Tibial nerve (tissue), 4 donors: ENCODE measurements at places on chromosomes 5 and 9.

DNA sequence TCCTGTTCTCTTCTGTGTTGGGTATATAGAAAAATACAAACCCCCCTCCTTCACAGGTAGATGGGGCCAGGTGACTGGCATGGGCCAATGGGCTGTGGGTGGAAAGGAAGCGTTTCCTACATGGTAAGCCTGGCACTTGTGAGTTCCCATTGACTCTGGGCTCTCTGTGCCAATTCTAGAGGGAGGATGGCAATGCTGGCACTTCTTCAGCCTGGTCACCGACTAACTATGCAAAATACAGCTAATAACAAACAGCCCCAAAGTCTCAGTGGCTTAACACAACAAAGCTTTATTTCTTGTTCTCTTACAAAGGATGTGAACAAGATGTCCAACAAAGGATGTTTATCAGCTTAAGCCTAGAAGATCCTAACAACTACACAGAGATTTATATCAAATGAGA, 258.1 kb downstream of the SYK start:
- no peaks in the 10 kb centered on the region for H3K27me3 ChIP-seq
- no peaks in the 10 kb centered on the region for H3K36me3 ChIP-seq
- peaks cover 3% of the 10 kb centered on the region for H3K4me1 ChIP-seq
- DNase-seq = no peak
- no peak overlapping the region for H3K4me3 ChIP-seq

DNA sequence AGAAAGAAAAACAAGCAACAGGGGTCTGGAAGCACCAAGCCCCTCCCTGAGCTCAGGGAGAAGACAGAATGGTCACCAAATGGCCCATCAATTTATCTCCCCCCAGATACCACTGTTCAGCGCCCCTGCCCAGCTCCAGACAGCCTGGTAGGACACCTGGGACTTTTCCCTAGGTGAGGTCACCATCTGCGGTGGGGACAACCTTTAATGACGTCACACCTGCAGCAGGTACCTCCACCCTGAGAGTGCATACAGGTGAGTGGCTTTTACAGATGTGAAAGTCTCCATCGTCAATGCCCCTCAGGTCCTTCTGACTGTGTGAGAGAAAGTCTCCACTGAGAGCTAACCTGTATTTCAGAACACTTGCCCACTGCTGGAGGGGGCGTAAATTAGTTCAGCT, 34.3 kb upstream of the LAMC3 start:
- H3K4me1 ChIP-seq = no peaks in the 10 kb centered on the region
- H3K4me3 ChIP-seq = no peak overlapping the region
- no peak for DNase-seq
- H3K36me3 ChIP-seq = no peaks in the 10 kb centered on the region
- no peak overlapping the region for H3K27ac ChIP-seq
- H3K27me3 ChIP-seq = peaks cover 4% of the 10 kb centered on the region

GRCh38 chr9:23823986-23824829, 1.8 kb downstream of the ELAVL2 start:
- no peak overlapping the region for H3K27ac ChIP-seq
- no peaks in the 10 kb centered on the region for H3K27me3 ChIP-seq
- H3K4me1 ChIP-seq = no peaks in the 10 kb centered on the region
- DNase-seq = no peak

DNA sequence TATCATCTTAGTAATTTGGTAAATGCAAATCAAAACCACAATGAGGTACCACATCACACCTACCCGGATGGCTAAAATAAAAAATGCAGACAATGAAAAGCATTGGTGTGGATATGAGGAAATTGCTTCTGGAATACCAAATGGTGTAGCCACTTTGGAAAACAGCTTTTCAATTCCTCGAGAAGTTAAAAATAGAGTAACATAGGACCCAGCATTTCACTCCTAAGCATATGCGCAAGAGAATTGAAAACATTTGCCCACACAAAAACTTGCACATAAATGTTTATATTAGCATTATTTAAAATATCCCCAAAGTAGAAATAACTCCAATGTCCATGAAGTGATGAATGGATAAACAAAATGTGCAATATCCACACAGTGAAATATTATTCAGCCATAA, 608.7 kb downstream of the ISL1 start:
- H3K36me3 ChIP-seq = no peaks in the 10 kb centered on the region
- H3K27ac ChIP-seq = no peak overlapping the region
- DNase-seq = no peak

DNA sequence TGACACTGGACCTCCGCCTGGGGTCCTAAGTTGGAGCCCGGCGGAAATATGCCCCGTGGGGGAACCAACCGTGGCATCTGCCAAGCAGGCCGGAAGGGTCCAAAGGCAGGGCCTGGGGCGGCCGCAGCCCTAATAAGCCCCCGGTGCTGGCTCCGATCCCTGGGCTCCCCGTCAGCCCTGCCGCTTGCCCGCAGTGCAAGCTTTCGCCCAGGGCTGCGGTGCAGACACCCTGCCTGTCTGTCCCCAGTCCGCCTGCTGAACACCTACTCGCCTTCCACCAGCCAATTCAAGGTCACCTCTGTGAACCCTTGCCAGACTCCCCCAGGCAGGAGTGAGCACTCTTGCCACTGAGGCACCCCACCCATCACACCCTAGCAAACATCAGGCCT, 502 bp upstream of the PTGR1 start:
- H3K27ac ChIP-seq = peak overlapping the region; percentile 88
- no peak for DNase-seq
- H3K4me3 ChIP-seq = peak overlapping the region; percentile 69
- H3K36me3 ChIP-seq = no peaks in the 10 kb centered on the region
- H3K4me1 ChIP-seq = no peaks in the 10 kb centered on the region
- no peaks in the 10 kb centered on the region for H3K27me3 ChIP-seq

DNA sequence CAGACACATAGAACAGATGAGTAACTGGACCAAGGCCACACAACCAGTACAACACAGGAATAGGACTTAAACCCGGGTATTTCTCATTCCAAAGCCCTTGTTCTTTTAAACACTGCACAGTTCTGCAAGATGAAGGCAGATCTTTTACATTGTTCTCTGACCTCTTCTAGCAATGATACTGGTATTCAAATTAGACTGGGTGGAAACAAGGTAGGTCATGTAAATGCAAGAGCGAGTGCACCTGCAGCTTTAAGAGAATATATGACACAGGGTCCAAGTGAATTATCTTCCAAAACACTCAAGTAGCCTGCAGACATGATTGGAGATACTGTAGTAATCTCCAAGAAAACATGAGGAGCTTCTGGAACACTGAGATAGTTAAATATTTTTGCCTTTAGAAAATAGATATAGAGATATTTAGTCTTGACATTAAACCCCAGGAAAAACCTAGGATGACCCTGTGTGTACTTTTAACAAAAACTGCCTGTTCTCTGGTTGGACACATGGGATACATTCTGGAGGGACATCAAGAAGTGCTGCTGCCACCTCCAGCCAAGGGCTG, 130.6 kb upstream of the EPB41L4A start:
- H3K36me3 ChIP-seq = no peaks in the 10 kb centered on the region
- no peak for DNase-seq
- H3K4me3 ChIP-seq = no peak overlapping the region
- H3K4me1 ChIP-seq = no peaks in the 10 kb centered on the region

- H3K4me1 ChIP-seq = no peaks in the 10 kb centered on the region
- no peak for DNase-seq
- no peak overlapping the region for H3K27ac ChIP-seq
- H3K36me3 ChIP-seq = no peaks in the 10 kb centered on the region
- H3K27me3 ChIP-seq = no peaks in the 10 kb centered on the region
- no peak overlapping the region for H3K4me3 ChIP-seq
Measured at GRCh38 chr9:101585740-101586139, 9.0 kb downstream of the PPP3R2 start.

- H3K4me1 ChIP-seq = no peaks in the 10 kb centered on the region
- H3K27me3 ChIP-seq = no peaks in the 10 kb centered on the region
- DNase-seq = no peak
- H3K27ac ChIP-seq = no peak overlapping the region
- H3K4me3 ChIP-seq = no peak overlapping the region
Measured at GRCh38 chr5:10662661-10663488, 98.2 kb downstream of the DAP start.

GRCh38 chr5:129110742-129111141, 16.2 kb downstream of the ISOC1 start:
- no peaks in the 10 kb centered on the region for H3K4me1 ChIP-seq
- H3K27me3 ChIP-seq = no peaks in the 10 kb centered on the region
- H3K4me3 ChIP-seq = no peak overlapping the region
- no peaks in the 10 kb centered on the region for H3K36me3 ChIP-seq
- H3K27ac ChIP-seq = no peak overlapping the region

- no peaks in the 10 kb centered on the region for H3K27me3 ChIP-seq
- no peak for DNase-seq
- H3K4me3 ChIP-seq = no peak overlapping the region
- H3K36me3 ChIP-seq = no peaks in the 10 kb centered on the region
- H3K27ac ChIP-seq = no peak overlapping the region
Measured at GRCh38 chr5:66080664-66081063, 63.4 kb upstream of the SREK1 start.

GRCh38 chr9:125511789-125512660, 195.0 kb downstream of the MAPKAP1 start:
- no peak overlapping the region for H3K4me3 ChIP-seq
- H3K27me3 ChIP-seq = no peaks in the 10 kb centered on the region
- no peaks in the 10 kb centered on the region for H3K4me1 ChIP-seq
- H3K27ac ChIP-seq = no peak overlapping the region

DNA sequence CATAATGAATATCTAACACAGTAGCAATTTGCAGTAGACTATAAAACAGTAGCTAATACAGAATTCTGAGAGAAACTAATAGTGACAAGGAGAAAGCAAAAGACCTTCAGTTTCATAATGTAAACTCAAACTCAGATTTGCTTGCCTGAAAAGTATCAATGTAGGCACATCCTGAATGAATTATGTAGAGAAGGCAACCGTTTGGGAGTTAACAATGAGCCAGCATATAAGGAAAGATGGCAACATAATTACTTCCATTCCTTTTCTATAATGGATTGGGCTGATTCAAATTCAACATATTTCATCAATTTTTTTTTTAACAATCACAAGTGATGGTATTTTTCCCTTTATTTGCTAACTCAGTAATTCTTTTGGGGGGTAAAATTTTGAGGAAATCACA, 261.6 kb downstream of the SEMA5A start:
- no peaks in the 10 kb centered on the region for H3K4me1 ChIP-seq
- H3K27me3 ChIP-seq = no peaks in the 10 kb centered on the region
- peak overlapping the region; percentile 89 for H3K27ac ChIP-seq
- DNase-seq = no peak

DNA sequence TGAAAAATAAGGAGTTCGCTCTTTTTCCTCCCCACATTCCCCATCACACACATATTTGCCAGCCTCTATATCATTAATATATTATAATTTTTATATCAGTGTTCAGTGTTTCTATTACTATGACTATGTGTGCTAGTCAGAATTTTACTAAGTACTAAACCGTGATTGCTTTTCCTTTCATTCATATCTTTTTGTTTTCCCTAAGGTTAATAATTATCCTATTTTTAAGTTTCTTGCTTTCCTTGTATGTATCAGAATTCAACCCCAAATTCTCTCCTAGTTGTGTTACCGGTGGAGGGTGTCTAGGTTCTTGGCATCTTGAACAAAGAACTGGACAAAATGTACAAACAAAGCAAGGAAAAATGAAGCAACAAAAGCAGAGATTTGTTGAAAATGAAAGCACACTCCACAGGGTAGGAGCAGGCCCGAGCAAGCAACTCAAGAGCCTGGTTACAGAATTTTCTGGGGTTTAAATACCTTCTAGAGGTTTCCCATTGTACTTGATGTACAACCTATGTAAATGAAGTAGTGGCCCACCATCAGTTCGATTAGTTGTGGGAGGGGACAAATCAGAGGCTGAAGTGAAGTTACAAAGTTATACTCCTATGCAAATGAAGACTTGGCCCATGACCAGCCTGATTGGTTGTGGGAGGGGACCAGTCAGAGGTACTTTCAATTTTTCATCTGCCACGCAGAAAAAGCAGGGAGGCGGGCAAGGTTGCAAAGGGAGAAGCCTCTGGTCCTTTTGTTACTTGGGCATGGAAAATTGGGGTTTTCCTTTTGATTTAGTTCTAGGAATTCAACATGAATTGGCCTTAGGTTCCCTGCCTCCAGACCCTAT, 43.8 kb downstream of the KIAA1191 start:
- no peak for DNase-seq
- no peak overlapping the region for H3K4me3 ChIP-seq
- H3K36me3 ChIP-seq = no peaks in the 10 kb centered on the region
- no peaks in the 10 kb centered on the region for H3K4me1 ChIP-seq

DNA sequence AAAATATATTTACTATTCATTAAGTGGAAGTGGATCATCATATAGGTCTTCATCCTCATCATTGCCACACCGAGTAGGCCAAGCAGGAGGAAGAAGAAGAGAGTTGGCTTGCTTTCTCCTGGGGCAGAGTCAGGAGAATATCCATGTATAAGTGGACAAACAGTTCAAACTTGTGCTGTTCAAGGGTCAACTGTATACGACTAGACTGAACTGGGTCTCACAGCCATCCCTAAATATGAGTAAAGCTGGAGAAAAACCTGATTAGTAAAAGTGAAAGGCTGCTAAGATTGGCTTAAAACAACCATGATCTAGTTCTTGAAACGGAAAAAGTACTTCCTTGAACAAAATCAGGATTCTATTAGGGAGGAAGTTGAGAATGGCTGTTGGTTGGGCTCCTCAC, 276.7 kb upstream of the ADRA1B start:
- no peak overlapping the region for H3K27ac ChIP-seq
- H3K36me3 ChIP-seq = no peaks in the 10 kb centered on the region
- no peak overlapping the region for H3K4me3 ChIP-seq
- H3K27me3 ChIP-seq = no peaks in the 10 kb centered on the region

- no peak for DNase-seq
- H3K27me3 ChIP-seq = no peaks in the 10 kb centered on the region
- no peak overlapping the region for H3K4me3 ChIP-seq
Measured at GRCh38 chr9:9791611-9792010, 821.2 kb downstream of the PTPRD start.

GRCh38 chr9:138072161-138072842, 194.7 kb downstream of the CACNA1B start:
- H3K36me3 ChIP-seq = no peaks in the 10 kb centered on the region
- no peaks in the 10 kb centered on the region for H3K4me1 ChIP-seq
- no peak overlapping the region for H3K4me3 ChIP-seq
- no peak overlapping the region for H3K27ac ChIP-seq

DNA sequence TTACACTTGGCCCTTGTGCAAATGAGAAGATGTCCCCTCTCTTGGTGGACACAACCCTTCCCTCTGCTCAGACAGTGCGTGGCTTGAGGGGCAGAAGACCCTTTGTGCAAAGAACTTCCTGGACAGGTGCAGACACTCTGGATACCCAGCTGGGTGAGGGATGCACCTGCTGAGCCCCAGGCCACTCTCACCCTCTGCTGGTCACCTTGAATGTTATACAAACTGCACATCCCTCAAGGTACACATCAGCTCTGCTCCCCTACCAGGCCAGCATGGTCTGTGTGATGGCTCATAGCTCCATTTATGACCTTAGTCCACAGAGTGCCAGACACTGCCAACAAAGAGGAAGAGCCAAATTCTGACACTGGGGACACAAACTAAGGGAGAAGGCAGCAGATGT, 3.1 kb upstream of the DIRAS2 start:
- H3K27ac ChIP-seq = no peak overlapping the region
- no peak overlapping the region for H3K4me3 ChIP-seq
- H3K4me1 ChIP-seq = no peaks in the 10 kb centered on the region
- peaks cover 29% of the 10 kb centered on the region for H3K27me3 ChIP-seq

- H3K27me3 ChIP-seq = no peaks in the 10 kb centered on the region
- H3K4me3 ChIP-seq = peak overlapping the region; percentile 65
- peak overlapping the region; percentile 77 for H3K27ac ChIP-seq
- no peaks in the 10 kb centered on the region for H3K36me3 ChIP-seq
Measured at GRCh38 chr5:178941361-178941760, 363 bp downstream of the ZNF454 start.

- H3K27me3 ChIP-seq = no peaks in the 10 kb centered on the region
- H3K4me3 ChIP-seq = peak overlapping the region; percentile 73
- H3K27ac ChIP-seq = peak overlapping the region; percentile 83
- H3K4me1 ChIP-seq = peaks cover 25% of the 10 kb centered on the region
- DNase-seq = no peak
Measured at GRCh38 chr9:124257070-124257843, 492 bp upstream of the NEK6 start.
